Retinal pigment epithelial cell (primary cell): ENCODE measurements at places on chromosomes 5 and 9.

DNA sequence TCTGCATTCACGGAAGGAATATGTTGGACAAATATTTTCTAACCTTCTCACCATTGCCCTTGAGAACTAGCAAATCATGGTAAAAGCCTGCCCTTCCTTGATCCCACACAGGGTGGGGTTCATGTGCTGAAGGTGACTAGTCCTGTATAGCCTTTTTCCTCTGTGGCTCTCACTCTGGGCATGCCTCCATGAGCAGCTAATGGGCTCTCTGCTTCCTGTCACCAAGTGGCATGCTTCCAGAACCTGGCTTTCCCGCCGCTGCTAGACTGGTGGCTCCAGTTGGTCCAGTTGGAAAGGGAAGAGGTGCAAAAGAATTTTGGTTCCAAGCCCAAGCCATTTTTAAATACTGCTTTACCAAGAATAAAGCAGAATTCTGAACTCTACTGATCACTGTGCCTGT, 35.5 kb downstream of the FBXO10 start:
- no peak for DNase-seq

DNA sequence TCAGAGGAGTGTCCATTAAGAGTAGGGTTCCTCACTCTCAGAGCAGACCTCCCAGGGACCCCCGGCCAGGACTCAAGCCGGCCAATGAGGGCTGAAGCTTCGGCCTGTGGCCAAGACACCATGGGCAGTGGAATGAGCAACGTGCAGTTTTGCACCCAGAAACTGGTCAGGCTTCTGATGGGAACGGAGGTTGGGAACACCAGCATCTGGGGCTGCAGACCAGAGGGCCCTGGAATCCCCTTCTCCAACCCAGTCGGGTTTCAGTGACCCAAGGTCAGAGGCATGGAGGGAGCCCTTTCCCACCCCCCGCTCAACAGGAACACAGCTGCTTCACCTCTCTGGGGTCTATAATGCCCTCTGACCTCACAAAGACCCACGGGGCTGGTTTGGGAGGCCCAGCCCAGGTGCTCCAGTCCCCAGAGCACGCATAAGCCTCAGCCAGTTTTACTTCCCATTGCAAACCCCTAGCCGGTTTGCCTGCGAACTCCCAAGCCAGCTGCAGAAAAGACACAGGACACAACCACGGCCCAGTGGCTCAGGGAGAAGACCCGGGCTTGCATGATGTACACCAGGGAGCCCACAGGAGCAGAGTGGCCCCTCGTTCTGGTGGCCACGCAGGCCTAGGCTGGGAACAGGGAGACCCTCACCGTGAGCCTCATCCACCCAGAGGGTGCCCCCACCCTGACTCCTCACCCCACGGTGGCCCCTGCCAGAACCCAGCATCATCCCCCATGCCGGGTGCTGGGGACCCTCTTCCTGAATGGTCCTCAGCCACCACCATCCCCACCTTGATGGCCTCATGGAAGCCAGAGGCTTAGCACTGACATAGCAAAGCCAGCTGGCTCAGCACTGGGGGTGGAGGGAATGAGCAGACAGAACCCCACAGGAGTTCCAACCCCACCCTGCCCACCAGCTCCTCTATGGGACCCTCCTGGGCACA, 30.6 kb downstream of the VAV2 start:
- DNase-seq: no peak

DNA sequence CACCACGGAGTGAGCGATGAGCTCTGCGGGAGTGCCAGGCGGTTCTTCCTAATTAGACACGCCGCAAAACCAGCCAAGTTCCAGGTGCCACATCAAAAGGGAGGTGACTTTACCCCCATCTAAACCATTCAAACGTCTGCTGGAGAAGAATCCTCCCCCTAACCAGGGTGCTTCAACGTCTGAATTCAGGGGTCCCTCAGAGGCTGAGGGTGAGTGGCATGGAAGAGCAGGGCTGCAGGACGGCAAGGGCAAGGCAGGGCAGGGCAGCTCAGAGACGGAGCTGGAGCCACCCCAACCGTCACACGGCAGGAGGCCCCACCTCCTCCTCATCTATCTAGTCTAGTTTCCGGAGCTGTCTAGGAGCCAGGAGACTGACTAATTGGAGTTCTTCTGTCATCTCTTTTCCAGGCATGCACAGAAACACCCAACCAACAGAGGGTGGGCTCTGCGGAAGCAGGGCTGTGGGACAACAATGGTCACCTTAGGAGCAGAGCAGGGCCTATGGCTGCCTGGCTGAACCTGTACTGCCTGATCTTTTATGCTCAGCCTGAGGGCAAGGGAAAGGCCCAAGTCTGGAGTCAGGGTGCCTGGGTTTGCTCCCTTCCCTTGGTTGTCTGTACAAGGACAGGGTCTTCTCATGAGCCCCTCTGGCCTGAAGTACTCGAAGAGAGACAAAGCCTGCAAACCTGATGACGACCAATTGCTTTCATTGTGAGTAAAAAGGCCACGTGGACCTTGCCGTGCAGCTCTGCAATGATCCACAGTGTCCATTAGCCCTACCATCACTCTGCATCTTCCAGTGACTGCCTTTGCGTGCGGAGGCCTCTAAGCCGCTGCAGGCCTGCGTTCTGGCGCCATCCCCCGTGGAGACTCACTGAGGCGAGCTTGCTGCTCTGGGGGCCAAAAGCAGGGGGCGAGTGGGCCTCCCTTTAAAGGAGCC, 81.0 kb upstream of the SLC25A51 start:
- no peak for DNase-seq

GRCh38 chr9:2697492-2697891, 19.8 kb upstream of the KCNV2 start:
- DNase-seq: no peak

GRCh38 chr9:94881023-94881422, 154.5 kb downstream of the AOPEP start:
- DNase-seq: no peak

DNA sequence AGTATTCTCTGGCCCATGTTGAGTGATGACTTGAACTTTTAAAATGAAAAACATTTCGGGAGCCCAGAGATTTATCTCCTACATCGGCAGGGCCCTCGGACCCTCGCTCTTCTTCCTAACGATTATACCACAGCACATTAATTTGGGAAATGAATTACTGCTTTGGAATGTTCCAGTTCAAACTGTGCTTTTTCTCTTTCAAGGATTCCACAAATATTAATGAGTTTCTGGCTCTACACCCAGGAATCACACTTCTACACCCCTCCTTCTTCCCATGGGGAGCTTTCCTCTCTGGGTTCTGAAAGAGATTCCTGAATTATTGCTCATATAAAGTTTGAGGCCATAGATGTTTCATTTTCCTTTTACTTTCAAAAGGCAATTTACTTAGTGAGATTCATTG, 41.2 kb downstream of the NSG2 start:
- no peak for DNase-seq

- no peak for DNase-seq
These were observed 1.5 kb upstream of the TMEM174 start for GRCh38 chr5:73171495-73171894.
